ENCODE measurements at places on chromosomes 1 and 21. TPM values are rescaled to one million over a fixed set of nuclear protein-coding genes. Genes with fewer than 3 reads are reported as not detected.

DNA sequence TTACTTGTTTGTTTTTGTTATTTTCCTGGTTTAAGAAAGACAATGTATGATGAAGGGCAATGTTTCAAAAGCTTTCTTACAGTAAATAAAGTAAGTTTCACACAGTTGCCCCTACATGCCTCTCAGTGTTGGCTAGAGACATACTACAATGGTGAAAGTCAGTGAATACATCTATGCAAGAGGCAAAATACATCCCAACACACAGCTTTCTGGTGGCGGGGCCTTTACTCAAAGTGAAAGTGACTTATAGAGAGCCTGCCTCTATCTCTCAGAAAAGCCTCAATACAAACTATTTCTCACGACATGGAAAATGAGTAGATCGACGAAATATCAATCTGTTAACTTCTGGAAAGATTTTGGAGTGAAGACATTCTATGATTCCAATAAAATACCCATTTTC is 122.3 kb downstream of the SLC30A10 start:
- H3K36me3 ChIP-seq, result no peaks in the 10 kb centered on the region
- no peak overlapping the region for H3K27ac ChIP-seq
- no peak overlapping the region for H3K4me3 ChIP-seq

DNA sequence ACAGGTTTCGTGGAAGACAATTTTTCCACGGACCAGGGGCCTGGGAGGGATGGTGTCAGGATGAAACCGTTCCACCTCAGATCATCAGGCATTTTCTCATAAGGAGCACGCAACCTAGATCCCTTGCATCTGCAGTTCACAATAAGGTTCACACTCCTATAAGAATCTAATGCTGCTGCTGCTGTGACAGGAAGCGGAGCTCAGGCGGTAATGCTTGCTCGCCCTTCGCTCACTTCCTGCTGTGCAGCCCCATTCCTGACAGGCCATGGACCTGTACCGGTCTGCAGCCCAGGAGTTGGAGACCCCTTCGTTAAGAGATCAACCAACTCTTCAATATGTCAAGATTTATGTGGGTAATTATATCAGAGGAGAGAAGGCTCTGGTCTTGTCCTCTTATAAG is 3.3 kb upstream of the DHX9 start:
- no peak for DNase-seq
- no peak overlapping the region for H3K4me3 ChIP-seq
- H3K27ac ChIP-seq, result no peak overlapping the region
- no peaks in the 10 kb centered on the region for H3K27me3 ChIP-seq

DNA sequence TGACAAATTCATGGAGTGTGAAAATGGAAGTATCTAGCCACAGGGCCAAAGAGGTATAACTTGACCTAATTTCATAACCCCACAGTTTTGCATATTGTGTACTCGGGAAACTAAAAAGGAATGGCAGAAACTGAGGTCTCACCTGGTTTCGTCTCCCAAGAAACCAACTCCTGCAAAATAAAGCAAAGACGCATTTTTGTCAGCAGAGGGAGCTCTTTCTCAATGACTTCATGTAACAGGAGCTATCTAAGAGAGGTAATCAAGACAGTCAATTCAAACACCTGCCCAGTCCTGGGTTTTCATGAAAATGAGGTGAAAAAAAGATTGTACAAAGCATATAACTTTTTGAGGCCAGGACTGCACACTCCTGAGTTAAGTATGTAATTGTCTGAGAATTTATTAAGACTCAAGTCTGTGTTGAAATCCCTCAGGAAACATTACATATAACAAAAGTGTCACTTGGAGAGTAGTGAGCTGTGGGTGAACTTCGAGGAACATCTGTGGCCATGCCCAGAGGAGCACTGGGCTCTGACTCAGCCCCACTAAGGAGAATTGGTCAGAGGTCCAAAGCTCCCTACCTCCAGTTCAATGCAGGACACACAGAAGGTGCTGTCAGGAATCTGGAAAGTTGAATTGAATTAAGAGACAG is 17.6 kb downstream of the FCRL4 start:
- no peaks in the 10 kb centered on the region for H3K27me3 ChIP-seq
- no peak overlapping the region for H3K27ac ChIP-seq
- no peaks in the 10 kb centered on the region for H3K36me3 ChIP-seq

GRCh38 chr1:85200463-85201339 is at the start of gene SYDE2:
Gene SYDE2, minus strand, starts transcription at chr1:85201016. Its CDS starts 20 bp downstream, at chr1:85200996.
- H3K36me3 ChIP-seq, result no peaks in the 10 kb centered on the region
- no peaks in the 10 kb centered on the region for H3K27me3 ChIP-seq
- H3K4me3 ChIP-seq, result peak within 1 kb of the TSS; percentile 82
- peak; percentile 88 for DNase-seq
- peak within 1 kb of the TSS; percentile 86 for H3K27ac ChIP-seq

DNA sequence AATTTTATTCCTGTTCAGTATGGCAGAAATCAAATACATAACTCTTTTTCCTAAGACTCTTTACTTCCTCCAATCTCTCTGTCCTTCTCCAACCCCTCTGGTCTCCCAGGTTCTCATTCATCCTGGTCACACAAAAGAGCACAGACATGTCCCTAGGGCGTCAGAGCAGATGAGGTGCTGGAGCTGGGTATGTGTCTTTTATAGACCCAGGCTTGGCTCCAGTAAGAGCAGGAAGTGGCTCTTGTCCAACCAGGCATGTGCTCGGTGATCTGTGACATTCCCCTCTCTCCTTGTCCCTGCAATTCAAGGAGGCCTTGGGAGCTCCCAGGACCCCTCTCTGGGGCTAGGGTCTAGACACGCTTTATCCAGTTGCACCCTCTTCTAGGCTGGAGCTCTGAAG is 18.0 kb upstream of the LCE2D start:
- H3K4me1 ChIP-seq, result no peaks in the 10 kb centered on the region
- H3K36me3 ChIP-seq, result no peaks in the 10 kb centered on the region
- no peaks in the 10 kb centered on the region for H3K27me3 ChIP-seq

DNA sequence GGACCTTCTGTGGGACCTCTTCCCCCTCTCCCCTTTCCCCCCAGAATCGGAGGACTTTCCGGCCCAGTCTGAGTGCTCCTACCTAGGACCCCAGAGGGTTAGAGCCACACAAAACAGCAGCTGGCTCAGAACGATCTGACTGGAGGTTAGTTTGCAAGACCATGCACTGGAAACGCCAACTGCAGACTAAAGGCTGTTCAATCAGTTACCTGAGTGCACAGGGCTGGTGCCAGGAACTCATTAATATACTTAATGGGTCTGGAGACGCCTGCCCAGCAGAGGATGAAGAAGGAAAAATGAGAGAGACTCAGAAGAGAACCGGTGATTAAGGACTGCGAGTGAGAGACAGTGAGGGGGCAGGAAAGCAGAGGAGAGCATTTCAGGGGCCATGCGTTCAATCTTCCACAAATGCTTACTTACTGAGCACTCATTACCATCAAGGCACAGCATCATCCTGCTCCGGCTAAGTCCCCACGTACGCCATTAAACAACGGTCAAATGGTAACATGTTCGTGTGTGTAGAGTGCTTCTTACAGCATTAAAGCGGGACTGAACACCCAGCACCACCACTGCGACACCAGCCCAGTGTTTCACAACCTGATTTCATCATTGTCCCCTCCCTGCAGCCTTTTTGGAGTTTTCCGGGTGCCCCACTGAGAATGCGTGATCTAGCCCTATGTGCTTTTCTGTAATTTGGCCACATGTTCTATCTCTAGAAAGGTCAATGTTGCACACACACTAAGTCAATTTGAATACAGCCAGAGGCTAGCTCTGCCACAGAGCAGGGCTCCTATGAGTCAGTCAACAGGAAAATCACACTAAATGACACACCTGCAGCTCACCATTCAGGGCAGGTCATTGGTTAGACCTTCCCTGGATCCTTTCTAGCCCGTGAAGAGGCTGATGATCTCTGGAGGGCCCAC is 7.6 kb downstream of the ENO1 start:
- no peak for DNase-seq
- H3K4me1 ChIP-seq, result peaks cover 48% of the 10 kb centered on the region
- no peak overlapping the region for H3K27ac ChIP-seq

DNA sequence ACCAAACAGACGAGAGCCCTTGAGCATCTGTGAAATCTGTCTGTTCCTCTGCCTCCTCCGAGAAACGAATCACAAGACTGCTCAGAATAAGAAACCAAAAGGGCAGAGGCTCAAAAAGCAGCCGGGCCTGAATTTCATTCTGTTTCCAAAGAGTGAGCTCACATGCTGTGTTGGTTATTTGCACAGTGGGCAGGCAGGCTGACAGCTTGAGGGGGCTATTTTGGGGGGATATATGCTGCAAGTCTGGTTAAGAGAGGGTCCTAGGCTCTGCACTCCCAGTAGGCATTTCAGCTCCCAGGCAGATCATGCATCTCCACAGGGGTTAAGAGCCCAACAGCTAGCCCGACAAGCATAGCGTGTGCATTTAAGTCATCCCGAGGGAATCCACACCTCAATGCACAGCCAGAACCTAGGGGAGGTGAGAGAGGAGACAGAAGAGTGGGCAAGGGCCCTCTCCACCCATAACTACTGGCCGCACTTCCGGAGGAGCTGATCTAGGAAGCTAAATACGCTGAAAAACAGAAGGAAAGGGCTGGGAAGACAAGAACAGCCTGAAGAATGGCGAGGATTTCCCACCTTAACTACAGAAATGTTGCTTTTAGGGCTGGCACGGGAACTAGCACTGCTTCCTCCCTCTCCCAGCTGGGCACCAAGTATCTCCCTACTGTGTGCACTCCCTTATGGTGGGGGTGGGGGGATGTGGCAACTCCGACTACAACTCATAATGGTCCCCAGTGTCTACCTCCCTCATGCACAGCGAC is 3.7 kb downstream of the PGBD5 start:
- no peaks in the 10 kb centered on the region for H3K36me3 ChIP-seq
- no peak overlapping the region for H3K27ac ChIP-seq
- H3K4me3 ChIP-seq, result no peak overlapping the region
- H3K4me1 ChIP-seq, result no peaks in the 10 kb centered on the region
- H3K27me3 ChIP-seq, result peaks cover 35% of the 10 kb centered on the region

The COP1 gene
- 40.6 TPM for polyA plus RNA-seq

DNA sequence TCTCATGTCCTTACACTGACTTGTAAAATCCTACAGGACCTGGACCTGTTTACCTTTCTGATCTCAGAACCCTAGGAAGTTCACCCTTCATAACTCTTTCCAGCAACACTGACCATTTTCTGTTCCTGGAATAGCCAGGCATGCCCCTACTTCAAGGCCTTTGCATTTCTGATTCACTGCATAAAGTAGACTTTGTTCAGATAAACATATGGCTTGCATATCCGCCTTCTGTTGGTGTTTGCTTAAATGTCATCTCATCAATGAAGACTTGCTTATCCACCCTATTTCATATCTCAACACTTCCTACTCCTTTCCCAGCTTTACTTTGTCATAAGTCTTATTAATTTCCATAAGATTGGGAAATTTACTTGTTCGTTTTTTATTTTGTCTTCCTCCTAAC is 57.4 kb downstream of the HSPA13 start:
- no peak overlapping the region for H3K4me3 ChIP-seq
- no peak for DNase-seq
- no peaks in the 10 kb centered on the region for H3K36me3 ChIP-seq
- no peak overlapping the region for H3K27ac ChIP-seq

DNA sequence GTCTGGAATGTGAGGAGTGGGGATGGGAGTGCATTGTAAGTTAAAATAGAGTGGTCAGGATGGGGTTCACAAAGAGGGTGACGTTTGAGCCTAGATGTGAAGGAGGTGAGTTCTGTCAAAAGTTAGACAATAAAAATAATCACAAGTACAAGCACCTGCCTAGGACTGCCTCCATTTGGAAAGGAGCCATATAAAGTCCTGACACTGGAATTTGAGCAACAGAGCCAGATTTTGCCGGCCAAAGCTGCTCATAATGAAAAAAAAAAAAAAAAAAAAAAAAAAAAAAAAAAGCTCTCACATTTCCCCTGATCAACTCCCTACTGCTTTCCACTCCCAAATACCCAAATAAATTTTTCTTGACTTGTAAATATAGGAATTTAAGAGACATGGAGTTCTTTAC is 4.1 kb downstream of the PALMD start:
- no peaks in the 10 kb centered on the region for H3K27me3 ChIP-seq
- no peaks in the 10 kb centered on the region for H3K4me1 ChIP-seq
- H3K4me3 ChIP-seq, result no peak overlapping the region
- no peak for DNase-seq
- H3K27ac ChIP-seq, result no peak overlapping the region
- no peaks in the 10 kb centered on the region for H3K36me3 ChIP-seq

The DR1 gene
- 75.3 TPM for polyA plus RNA-seq

The OR2M3 gene
- polyA plus RNA-seq, result not detected

DNA sequence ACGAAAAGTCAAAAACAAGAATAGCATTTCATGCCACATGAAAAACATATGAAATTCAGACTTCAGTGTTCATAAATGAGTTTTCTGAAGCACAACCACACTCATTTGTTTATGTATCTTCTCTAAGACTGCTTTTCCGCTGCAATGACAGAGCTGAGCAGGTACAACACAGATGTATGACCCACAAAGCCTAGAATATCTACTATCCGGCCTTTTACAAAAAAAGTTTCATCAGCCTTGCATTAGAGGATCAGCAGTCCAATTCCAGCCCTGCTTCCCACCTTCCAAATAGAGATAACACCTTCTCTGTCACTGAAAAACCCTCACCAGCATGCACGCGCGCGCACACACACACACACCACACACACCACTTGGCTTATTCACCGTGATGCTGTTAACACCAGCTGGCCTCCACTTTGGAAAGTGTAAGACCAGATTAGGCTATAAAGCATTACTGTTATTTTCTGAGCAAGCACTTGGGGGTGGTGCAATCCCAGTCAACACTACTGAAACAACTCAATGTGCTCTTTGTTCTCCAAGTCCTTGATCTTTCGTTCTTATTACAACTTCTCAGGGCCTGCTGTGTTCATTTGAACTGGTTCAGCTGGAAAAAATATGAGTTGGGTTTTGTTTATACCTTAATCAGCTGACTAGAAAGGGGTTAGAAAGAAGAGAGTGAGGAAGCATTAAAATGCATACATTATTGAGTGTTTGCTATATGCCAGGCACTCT is 90.0 kb downstream of the GLUL start:
- peak overlapping the region; percentile 36 for H3K27ac ChIP-seq
- peaks cover 13% of the 10 kb centered on the region for H3K4me1 ChIP-seq
- no peak overlapping the region for H3K4me3 ChIP-seq
- no peaks in the 10 kb centered on the region for H3K27me3 ChIP-seq
- DNase-seq, result no peak
- H3K36me3 ChIP-seq, result no peaks in the 10 kb centered on the region

GRCh38 chr1:70707214-70707613 is 296.1 kb downstream of the CTH start:
- no peak for DNase-seq
- H3K36me3 ChIP-seq, result no peaks in the 10 kb centered on the region
- no peak overlapping the region for H3K4me3 ChIP-seq
- H3K4me1 ChIP-seq, result no peaks in the 10 kb centered on the region

GRCh38 chr1:31936278-31936980 is 1.7 kb downstream of the PTP4A2 start:
- H3K4me1 ChIP-seq, result peaks cover 77% of the 10 kb centered on the region
- DNase-seq, result no peak
- H3K4me3 ChIP-seq, result peak overlapping the region; percentile 83
- peak overlapping the region; percentile 77 for H3K27ac ChIP-seq

Measured in CD8-positive, alpha-beta memory T cell (primary cell).